NCI-H2227 treated with DMSO at 0.1 percent for 48 hours (cell line): ENCODE measurements at places on chromosomes 3 and 15.
A peak's percentile ranks its signal among the peaks of the same experiment; 100 is the strongest.

DNA sequence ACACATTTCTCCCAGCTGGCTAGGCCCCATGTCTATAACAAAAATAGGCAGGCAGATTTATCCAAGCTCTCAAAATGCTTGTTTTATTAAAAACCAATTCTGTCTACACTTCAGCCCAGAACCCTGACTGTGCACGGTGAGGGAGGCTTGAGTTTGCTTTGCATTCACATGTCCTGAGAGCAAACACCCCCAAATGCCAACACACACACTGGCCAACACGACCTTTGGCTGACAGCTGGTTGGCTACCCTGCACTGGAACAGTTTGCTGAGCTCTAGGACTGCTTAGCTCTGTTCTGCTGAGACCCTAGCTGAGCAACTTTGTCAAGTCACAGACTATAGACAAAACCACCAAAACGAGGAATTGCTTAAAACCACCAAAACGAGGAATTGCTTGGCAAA, 3.6 kb downstream of the STIMATE start:
- no peak for DNase-seq

- DNase-seq: no peak
Observed at GRCh38 chr3:21542656-21543379, 208.2 kb downstream of the ZNF385D start.

- DNase-seq: no peak
Observed at GRCh38 chr3:106261396-106261795, 392.6 kb upstream of the CBLB start.

DNA sequence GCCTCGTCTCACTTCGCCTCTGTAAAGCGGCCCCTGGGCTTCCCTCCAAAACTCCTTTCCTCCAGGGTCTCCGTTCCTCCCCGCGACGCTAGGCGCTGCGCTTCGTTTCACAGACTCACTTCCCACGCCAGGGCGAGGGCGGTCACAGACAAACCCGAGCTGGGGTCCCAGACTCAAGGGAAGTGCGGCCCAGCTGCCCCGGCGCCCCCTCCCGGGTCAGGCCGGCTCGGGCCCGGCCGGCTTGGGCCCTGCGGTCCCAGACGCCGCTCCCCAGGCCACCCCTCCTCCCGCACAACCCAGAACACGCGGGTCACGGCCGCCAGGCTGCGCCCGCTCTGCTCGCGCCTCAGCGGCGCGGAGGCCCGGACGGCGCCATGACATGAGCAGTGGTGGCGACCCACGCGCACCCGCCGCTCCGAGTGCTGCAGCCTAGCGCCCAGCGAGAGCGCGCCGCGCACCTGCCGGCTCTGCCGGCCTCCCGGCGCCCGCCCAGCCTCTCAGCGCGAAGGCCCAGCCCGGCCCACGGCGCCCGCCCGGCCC, 547 bp downstream of the NUP210 start:
- DNase-seq: no peak

DNA sequence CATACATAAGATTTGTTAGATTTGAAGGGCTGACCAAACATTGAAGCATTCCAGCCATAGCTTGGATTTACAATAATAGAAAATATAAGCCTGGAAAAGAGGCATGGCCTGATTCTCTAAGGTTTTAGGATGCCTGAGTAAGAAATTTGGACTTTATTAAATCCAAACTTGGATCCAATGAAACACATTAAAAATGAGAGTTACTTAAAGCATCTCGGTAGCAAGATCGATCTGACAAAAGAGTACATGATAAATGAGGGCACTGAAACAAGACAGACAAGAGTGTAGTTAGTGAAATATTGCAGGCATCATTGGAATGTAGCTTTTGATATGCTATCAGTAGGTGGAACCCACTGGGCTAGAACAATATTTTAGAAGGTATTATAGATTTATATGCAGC, 855.7 kb upstream of the DPPA4 start:
- no peak for DNase-seq

GRCh38 chr3:148951599-148952361, 39.6 kb upstream of the GYG1 start:
- DNase-seq: no peak

GRCh38 chr3:176765382-176765900, 431.8 kb downstream of the TBL1XR1 start:
- no peak for DNase-seq

DNA sequence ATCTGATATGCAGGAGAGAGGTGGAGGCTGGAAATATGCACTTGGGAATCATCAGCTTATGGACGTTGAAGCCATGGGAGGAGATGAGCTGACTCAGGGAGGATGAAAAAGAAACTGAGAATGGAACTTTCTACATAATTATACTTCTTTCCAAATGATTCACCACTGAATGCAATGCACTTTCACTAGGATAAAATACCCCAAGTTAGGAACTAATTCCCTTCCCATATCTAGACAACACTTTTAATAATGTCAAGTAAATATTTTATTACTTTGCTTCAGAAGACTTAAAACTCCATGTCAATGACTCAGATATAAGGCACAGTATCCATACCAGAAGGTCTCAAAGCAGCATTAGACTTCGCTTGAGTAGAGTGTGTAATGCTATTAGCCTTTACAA, 24.2 kb downstream of the NPTN start:
- no peak for DNase-seq

DNA sequence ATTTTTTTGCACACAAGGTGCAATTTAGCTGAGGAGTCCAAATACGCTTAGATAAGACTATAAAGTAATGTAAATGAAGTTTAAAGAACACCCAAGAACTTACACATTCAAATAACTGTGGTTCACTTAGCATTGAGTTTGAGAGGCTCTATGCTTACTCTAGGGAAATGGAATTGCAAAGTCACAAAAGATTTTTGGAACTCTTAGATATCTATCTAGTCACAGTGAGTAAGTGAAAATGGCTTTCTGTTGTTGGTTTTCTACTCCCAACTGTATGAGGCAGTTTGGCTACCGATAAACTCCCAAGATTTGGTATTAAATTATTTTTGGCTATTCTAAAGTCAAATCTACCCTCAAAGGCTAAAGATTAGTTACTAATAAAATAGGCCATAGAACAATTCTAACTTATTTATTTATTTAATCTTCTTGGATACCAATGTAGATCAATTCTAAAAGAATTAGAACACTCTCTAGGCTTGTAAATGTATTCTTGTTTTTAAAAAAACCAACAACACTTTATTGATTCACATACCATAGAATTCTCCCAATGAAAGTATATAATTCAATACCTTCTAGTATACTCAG, 165.4 kb downstream of the SNRK start:
- no peak for DNase-seq

DNA sequence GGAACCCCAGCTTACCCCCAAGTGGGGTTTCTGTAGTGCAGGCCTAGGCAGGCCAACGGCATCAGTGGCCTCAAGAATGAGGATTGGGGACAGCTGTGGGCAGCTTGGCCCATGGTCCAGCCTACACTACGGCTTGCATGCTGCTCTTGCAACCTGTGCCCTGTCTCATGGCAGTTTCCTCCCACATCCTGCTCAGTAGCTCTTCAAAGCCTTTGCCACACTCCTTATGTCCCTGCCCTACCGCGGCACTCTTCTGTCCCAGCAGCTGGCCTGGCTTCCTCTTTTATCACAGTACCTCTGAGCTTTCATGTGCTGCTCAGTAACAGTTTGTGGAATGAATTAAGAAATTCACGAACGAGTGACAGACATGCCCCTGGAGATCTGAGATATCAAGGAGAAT, 431.0 kb downstream of the EPHB1 start:
- no peak for DNase-seq

DNA sequence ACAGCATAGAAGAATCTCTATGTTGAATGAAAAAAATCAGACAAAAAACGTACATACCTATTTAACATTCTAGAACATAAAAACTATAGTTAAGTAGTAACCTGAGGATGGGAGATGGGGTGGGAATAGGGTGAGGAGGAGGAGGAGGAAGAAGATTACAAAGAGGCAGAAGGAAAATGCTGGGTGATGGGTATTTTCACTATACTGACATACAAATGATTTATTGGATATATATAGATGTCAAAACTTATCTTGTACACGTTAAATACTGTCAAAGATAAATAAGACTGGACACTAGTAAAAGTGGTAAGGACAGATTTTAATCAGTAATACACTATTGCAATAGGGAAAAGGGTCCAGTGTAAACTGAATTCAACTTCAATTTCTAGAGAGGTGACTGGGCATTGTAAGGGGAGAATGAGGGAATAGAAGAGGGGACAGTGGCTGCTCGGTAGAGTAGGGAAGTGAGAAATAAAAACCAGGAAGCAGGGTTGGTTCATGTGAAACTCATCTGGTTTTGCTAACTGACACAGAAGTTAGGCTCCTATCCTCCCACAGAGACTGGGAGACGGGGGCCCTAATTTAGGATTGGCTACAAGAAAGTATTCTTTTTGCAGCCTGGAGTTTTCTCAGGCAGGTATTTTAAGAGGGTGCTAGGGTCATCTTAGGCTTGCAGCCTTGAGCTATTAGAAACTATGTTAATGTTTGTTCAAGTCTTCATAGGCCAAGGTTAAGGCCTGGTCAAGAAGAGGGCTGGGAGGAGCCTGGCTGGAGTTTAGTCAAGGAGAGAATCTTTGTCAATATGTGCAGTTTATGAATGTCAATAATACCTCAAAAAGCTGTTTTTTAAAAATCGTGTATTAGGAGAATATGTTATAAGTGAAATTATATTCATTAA, 15.0 kb upstream of the C15orf61 start:
- no peak for DNase-seq

GRCh38 chr15:73318463-73319351, 50.1 kb downstream of the HCN4 start:
- no peak for DNase-seq

GRCh38 chr15:40906991-40907802, 12.9 kb downstream of the VPS18 start:
- DNase-seq: peak; percentile 45

DNA sequence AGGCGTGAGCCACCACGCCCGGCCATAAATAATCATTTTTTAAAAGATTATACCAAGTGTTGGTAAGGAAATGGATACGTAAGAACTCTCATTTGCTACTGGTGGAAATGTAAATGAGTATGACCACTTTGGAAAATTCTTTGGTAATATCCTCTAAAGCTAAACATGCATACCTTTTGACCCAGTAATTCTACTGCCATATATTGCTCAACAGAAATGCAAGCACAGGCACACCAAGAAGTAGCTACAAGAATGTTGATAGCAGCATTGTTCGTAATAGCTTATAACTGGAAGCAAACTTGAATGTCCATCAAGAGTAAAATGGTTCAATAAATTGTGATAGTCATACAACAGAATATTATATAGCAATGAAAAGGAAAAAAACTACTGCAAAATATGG, 4.8 kb upstream of the CASR start:
- DNase-seq: no peak

DNA sequence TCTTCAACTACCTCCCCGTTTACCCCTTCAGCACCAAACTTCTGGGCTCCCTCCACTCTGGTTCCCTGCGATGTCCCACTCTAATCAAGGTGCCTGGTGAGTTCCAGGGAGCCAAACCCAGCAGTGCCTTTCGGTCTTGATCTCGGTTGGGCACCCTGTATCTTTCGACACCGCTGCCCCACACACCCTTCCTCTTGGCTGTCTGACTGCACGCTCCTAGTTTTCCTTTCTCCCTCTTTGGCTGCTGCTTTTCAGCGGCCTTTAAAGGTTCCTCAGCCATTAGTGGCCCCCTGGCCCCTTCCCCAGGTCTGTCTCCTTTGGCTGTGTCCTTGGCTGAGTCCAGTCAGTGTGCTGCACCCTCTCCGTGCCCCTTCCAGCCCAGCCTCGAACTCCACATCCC, 784 bp downstream of the TTLL3 start:
- DNase-seq: no peak

GRCh38 chr3:108054935-108055334, 35.9 kb downstream of the CD47 start:
- DNase-seq: no peak

- DNase-seq: no peak
Observed at GRCh38 chr15:84929795-84930603, 45.5 kb downstream of the SLC28A1 start.

DNA sequence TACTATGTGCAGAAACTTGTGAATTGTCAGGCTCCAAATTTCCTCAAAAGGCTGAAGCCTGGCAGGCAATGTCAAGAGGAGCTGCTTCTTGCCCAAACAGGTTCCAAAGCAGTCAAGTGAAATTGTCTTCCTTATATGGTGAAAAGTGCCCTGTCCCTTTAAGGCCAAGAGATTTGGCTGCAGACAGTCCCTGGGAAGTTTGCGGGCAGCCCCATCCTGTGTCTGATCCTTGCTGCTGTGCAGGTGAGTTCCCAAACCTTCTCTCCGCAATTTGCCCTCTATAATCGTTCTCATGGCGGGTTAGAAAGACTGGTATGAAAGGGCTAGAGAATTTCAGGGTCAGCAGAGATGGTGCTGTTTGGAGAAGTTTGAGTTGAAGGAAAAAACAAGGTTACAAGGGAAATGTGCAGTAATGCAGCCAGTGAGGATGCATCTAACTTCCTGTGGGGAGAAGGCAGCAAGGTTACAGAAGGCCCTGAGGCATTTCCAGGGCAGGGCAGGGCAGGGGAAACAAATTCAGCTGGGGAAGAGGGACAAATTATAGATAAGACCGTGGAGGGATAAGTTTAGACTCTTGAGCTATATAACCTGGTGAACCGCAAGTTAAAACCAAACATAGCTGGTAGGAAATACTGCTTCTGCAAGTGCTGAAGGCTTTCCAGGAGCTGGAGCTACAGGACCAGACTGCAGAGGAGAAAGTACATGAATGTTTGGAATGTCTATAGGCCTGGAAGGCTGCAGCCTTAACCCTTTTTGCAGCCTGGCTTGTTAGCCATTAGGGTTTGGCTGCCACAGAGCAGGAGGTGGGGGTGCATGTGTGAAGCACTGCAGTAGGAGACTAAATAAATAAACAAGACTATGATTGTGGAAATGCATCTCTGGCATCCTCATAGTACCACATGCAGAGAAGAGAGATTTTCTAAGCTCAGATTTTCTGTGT, 256.2 kb upstream of the IL12A start:
- DNase-seq: no peak

DNA sequence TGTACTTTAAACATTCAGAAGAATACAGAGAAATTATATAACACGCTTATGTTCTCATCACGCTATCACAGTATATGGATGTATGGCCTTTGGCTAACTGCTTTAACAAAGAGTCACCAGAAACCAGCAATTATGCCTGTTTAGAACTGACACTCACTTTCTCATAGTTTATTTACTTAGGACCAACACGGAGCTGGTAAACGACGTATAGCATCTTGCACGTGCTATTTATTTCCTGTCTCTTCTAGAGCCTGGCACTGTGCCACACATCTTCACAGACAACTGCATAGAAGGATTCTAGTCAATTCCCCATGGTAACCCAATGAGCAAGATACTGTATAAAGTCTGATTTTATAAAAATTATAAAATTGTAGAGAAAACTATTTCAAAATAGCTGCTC, 43.6 kb downstream of the TBC1D2B start:
- peak; percentile 62 for DNase-seq
